ENCODE measurements at places on chromosomes 3 and 15. TPM values are rescaled to one million over a fixed set of nuclear protein-coding genes. Genes with fewer than 3 reads are reported as not detected.

Gene PHC3
- total RNA-seq: 44.9 TPM

DNA sequence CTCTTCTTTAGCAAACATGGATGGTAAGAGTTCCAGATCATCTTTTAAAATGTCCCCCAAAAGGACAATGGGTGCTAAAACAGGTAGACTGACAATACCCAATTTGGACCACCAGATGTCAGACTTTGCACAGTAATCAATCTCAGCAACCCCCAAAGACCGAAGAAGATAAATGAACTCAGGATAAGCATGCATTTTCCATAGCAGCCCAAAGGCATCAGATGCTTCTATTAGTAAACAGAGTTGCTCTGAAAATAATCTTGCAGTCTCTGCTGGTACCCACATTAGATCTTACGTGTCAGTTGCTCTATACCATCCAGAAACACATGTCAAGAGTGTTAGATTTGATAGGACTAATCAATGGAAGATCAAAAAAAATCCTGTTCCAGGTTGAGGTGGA, 20.6 kb downstream of the MYH15 start:
- no peak overlapping the region for H3K4me3 ChIP-seq
- H3K4me1 ChIP-seq: no peaks in the 10 kb centered on the region
- DNase-seq: no peak
- H3K27me3 ChIP-seq: no peaks in the 10 kb centered on the region
- H3K36me3 ChIP-seq: no peaks in the 10 kb centered on the region

Gene A4GNT
- total RNA-seq: not detected

DNA sequence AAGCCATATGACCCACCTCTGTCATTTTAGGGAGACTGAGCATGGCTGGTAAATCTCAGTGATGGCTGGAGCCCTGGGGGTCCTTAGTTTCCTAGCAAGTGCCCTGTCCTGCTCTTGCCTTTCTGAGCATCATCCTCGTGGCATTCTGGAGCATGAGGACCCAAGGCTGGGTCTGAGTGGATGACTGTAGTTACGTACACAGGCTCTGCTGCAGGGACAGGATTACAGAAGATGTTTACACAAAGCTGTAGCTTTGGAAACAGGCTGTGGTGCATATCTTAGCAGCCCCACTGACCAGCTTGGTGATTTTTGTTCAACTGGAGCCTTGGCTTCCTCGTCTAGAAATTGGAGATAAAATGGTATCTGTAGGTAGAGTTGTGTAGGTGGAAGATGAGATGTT, 272.9 kb upstream of the CTDSPL start:
- H3K4me3 ChIP-seq: no peak overlapping the region
- no peak for DNase-seq
- H3K36me3 ChIP-seq: no peaks in the 10 kb centered on the region

- no peak overlapping the region for H3K4me3 ChIP-seq
- DNase-seq: no peak
- no peaks in the 10 kb centered on the region for H3K4me1 ChIP-seq
- H3K36me3 ChIP-seq: no peaks in the 10 kb centered on the region
- no peaks in the 10 kb centered on the region for H3K27me3 ChIP-seq
These were observed 1109.3 kb downstream of the ROBO2 start for GRCh38 chr3:78148986-78149717.

Gene FGF12
- not detected for total RNA-seq

GRCh38 chr15:82036461-82036860, 9.4 kb downstream of the MEX3B start:
- DNase-seq: no peak
- no peaks in the 10 kb centered on the region for H3K36me3 ChIP-seq
- H3K4me1 ChIP-seq: no peaks in the 10 kb centered on the region
- H3K27ac ChIP-seq: no peak overlapping the region

Gene STAC
- not detected for total RNA-seq

DNA sequence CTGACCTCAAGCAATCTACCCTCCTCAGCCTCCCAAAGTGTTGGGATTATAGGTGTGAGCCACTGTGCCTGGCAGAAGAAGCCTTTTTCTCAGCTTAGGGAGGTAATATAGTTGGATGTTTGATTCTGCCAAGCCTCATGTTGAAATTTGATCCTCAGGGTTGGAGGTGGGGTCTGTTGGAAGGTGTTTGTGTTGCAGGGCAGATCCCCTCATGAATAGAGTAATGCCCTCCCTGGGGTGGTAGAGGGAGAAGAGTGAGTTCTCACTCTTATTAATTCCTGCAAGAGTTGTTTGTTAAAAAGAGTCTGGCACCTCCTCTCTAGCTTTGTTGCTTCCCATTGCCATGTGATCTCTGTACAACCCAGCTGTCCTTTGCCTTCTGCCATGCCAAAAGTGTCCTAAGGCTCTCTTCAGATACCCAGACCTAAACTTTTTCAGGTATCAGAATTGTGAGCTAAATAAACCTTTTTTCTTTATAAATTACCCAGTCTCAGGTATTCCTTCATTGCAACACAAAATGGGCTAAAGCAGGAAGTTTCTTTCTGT, 16.4 kb downstream of the NECTIN3 start:
- H3K27ac ChIP-seq: no peak overlapping the region
- no peaks in the 10 kb centered on the region for H3K36me3 ChIP-seq
- DNase-seq: no peak
- no peak overlapping the region for H3K4me3 ChIP-seq
- no peaks in the 10 kb centered on the region for H3K27me3 ChIP-seq

- H3K4me1 ChIP-seq: peaks cover 10% of the 10 kb centered on the region
- H3K27ac ChIP-seq: no peak overlapping the region
- H3K27me3 ChIP-seq: no peaks in the 10 kb centered on the region
These were observed 241.9 kb downstream of the XXYLT1 start for GRCh38 chr3:195028877-195029606.

All from transverse colon (tissue), 4 donors.